Motor neuron (in vitro differentiated cells): ENCODE measurements at places on chromosomes 6 and 20.

- ATAC-seq = no peak
Observed at GRCh38 chr6:25934735-25935313, 4.3 kb upstream of the SLC17A2 start.

DNA sequence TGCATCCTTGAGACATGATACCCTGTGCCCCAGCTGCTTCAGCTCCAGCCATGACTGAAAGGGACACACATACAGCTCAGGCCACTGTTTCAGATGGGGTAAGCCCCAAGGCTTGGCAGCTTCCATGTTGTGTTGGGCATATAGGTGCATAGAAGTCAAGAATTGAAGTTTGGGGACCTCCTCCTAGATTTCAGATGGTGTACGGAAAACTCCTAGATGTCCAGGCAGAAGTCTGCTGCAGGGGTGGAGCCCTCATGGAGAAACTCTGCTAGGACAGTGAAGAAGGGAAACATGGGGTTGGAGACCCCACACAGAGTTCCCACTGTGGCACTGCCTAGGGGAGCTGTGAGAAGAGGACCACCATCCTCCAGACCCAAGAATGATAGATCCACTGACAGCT is 1379.0 kb upstream of the MAP3K7 start:
- no peak for ATAC-seq

DNA sequence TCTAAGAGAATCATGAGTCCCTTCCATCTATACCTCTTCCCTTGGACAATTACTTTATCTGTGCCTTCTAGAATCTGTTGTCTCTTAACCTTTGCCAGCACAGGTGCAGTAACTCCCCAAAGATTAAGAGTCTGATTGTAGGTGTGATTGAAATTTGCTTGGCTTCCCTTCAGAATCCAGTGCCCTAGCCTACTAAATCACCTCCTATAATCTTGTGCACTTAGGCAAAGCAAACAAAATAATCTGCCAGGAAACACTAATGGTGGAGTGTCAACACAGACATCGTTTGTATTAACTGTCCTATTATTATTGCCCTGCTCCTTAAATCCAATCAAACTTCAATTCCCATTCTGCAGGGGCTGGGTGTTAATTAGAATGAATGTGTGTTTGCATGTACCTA is 28.0 kb downstream of the ID4 start:
- no peak for ATAC-seq

DNA sequence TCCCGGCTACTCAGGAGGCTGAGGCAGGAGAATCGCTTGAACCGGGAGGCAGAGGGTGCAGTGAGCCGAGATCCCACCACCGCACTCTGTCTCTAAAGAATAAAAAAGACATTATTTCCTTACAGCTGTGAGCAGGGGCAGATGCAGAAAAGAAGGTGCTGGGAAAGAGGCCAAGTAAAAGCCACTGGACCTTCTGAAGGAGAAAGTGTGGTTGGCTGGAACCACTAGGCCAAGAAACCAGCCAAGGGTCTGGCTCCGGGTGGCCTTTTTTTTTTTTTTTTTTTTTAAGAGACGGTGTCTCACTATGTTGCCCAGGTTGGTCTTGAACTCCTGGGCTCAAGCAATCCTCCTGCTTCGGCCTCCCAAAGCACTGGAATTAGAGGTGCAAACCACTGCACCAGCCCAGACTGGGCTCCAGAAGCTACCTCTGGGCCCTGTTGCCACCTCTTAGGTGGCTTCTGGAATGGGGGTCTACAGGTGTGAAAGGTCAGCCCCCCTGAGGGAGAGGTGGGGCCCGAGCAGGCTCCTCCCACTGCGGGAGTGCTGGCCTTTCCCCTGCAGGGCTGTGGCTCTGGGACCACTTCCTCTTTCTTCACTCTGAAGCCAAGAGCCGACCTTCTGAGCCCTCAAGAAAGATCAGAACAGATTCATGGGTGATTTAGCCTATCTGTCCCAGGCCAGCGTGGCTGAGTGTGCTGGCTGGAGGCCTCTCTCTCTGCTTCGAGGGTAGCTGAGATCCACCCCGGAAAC is at the start of gene FGD2:
Gene FGD2, plus strand, starts transcription at position 595 of the 750 bp plus-strand sequence. CDS start 163 bp downstream, outside the sequence.
- ATAC-seq = no peak

GRCh38 chr6:43770372-43771209 is 580 bp downstream of the VEGFA start:
- ATAC-seq = peak; percentile 22

GRCh38 chr20:56631318-56631989 is 2.3 kb downstream of the TFAP2C start:
- ATAC-seq = no peak

DNA sequence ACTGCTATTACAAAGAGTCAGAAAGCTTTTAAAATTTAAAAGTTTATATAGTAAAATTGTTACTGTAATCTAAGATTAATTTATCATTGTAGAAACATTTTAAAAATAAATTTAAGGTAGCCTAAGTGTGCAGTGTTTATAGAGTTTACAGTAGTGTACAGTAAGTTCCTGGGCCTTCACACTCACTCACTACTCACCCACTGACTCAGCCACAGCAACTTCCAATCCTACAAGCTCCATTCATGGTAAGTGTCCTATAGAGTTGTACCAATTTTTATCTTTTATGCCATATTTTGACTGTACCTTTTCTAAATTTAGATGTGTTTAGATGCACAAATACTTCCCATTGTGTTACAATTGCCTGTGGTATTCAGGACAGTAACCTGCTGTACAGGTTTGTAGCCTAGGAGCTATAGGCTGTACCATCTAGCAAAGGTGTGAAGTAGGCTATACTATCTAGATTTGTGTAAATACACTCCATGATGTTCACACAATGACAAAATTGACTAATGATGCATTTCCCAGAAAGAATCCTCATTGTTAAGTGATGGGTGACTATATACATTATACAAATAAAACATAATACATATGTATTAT is 10.2 kb upstream of the TMEM170B start:
- ATAC-seq = no peak

DNA sequence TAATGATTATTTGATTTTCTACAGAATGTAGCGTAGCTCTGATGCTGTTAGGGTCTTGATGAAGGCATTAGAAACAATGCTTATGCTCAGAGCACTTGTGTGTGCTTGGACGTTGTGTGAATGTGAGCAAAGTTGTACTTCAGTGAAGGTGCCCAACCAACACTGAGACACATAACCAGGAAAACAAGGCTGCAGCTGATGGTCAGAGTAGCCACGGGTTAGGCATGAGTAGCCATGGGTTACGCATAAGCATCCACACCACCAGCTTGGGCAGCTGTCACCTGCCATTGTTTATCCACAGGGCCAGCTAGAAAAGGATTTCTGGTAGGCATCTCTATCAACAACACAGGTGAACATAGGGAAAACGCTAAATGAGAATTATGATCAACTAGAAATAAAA is 326.6 kb downstream of the NRN1 start:
- peak; percentile 30 for ATAC-seq

DNA sequence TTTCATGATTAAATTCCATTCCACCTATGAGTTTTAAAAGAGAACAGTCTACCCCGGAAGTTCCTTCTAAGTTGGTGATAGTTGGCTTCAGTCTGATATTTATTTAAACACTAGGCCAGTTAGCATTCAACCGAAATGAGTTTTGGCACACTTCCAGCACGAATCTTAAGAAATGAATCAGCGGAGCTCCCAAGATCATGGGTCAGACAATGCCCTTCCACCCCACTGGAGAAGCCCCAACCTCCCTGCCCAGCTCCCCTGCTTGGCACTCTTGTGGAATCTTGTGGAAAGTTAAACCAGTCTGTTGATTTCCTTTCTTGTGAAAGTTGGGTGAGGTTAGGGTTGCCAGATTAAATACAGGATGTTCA is 64.3 kb downstream of the MKKS start:
- no peak for ATAC-seq

- peak; percentile 50 for ATAC-seq
Observed at GRCh38 chr6:82270881-82271635, 23.5 kb upstream of the IBTK start.

DNA sequence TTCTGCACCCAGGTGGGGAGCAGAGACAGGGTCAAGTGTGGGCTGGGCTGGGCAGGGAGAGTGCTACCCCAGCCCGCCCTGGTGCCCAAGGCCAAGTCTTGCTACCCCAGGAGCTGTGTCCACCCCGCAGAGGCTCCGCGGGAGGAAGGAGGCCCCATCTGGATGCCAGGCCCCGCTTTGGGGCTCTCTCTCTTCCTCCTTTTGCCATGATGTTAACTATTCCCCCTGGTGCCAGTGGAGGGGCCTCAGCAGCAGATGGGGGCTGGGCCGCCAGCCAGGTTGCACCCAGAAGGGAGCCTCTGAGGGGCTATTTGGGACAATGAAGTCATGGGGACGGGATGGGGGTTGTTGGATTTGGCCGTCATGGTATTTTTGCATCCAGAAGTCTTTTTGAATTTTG is 9.3 kb downstream of the SLC17A9 start:
- no peak for ATAC-seq

DNA sequence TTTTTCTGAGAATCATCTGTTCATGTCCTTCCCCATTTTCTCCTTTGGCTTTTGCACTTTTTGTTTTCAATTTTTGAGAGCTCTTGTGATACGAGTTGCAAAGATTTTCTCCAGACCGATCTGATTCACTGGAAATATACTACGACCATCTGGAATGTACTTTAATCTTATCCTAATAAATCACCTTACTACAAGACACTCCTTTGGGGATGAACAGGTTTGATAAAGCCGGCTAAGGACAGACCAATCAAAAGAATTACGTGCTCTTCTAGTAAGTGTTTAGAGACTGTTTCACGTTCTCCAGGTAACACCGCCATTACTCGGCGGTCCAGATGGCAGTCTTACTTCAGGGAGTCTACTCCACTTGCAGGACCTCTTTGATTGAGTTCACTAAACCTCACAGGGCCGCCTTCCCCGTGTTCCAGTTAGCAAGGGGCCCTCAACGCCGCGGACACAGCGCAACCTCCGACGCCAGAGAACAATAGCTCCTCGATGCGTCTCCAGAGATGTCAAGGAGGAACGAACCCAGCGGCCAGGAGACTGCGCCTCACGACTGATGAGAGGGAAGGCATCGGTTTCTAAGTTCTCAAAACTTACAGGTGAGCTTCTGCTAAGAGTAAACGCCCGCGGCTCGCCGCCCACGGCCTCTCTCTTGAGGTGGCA is 920 bp upstream of the WTAP start:
- ATAC-seq = peak; percentile 35

- ATAC-seq = peak; percentile 99
Observed at GRCh38 chr6:80340280-80340679, 233.8 kb downstream of the BCKDHB start.

DNA sequence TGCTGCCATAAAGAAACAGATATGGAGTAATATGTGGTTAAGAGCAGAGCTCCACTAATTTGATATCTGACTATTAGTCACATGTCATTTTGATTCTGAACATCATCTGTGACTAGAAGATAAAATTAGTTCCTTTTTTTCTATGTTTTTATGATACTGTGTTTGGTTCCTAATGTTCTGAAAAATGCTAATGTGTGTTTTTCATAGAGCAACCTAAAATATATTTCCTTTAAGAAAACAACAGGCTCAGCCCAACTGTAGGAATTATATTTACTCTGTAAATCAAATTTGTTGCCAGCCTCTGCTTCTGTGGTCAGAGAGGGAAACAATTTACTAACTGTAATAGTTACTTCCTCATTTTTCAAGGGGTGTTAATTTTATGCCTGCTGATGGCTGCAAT is 33.3 kb upstream of the TXLNB start:
- no peak for ATAC-seq

DNA sequence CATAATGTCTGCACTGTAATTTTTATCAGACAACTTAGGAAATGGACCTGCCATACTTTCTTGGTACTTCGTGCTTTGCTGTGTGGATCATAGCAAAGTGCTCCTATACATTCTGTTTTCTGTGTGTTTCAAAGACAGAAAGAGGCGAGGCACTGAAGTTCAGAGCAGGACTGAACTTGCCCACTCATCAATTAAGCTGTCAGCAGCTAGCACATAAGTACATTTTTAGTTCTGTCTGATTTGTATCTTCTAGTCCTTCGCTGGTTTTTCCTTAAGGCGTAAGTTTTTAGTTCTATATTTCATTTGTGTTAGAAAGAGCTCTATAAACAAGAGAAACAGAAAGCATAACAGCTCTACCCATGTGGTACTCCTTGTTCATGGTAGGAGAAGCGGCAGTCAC is 42.1 kb downstream of the MAP3K4 start:
- peak; percentile 10 for ATAC-seq

DNA sequence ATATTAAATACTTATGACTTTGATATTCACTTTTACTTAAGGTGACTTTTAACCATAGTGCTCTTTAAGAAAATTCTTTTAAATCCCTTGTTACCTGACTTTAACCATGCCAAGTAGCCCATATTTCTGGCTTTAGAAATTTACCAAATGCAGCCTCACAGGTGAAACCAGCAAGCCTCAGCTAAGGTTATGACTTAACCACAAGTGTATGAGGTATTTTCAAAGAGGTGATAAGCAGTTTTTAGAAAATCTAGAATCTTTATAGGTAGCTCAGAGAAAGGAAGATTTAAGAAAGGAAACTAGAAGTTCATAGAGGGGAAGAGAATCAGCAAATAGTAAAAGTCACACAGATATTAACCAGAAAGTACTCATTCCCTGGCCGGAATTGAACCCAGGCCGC is 661.9 kb upstream of the GJE1 start:
- ATAC-seq = no peak

- ATAC-seq = no peak
Observed at GRCh38 chr6:41228096-41228495, at the start of gene TREML4. TREML4 (plus strand) TSS chr6:41228349; CDS start chr6:41228428, 79 bp downstream.

GRCh38 chr6:10411971-10412460 is 2.9 kb downstream of the TFAP2A start:
- peak; percentile 54 for ATAC-seq

GRCh38 chr6:80742481-80742880 is 636.0 kb downstream of the BCKDHB start:
- no peak for ATAC-seq

GRCh38 chr6:32973144-32974015 is 5.0 kb downstream of the BRD2 start:
- no peak for ATAC-seq
